ENCODE measurements at places on chromosomes 7 and 10.

GRCh38 chr10:32787690-32788284, 170.2 kb downstream of the ITGB1 start:
- DNase-seq = no peak

DNA sequence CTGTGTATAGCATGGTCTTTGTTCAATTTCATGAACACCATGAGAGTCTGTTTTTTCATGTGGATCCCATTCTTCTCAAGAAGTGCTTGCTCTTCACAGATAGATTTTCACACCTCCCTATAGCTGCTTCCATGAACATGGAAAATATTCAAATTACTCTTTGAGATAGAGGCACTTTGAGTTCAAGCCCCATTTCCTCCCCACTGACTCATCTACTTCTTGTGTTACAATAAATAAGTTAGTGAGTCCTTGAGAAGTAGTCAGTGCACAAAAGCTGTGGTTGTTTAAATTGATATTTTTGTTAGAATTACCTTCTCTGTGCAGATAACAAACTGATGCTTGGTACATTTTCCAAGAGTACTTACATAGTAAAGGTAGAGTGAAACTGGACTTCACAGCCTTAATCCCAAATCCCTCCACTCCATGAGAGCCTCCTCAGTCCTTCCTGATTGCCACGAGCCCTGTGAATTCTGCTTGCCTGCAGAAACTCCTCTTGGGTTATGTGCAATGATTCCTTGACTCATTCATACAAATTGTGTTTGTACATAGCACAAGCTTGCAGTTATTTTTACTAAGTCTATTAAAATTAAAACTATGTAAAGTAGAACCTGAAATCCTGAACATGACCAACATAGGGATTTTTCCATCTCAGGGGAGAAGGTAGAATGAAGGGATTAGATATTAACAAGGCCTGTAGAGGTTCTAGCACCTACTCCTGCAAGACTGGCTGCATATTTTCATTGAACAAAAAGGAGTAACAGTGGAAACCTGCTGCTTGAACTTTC, 496.2 kb downstream of the TNS3 start:
- DNase-seq = no peak

DNA sequence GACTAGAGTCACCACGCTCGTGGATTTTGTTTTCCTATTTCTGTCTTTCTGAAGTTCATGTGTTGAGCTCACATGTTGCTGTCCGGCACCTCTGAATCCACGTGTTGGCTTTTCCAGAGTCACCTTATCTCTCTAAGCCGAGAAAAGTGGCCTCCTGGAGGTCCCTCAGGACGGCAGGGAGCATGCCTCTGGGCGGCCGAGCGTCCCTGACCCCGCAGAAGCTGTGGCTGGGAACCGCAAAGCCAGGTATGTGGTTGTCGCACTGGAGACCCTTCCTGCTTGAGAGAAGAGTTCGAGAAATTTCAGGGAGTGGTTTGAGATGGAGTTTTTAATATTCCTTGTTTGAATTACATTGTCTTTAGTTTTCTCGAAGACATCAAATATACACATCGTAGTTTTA, 12.6 kb downstream of the IQCE start:
- DNase-seq = no peak

DNA sequence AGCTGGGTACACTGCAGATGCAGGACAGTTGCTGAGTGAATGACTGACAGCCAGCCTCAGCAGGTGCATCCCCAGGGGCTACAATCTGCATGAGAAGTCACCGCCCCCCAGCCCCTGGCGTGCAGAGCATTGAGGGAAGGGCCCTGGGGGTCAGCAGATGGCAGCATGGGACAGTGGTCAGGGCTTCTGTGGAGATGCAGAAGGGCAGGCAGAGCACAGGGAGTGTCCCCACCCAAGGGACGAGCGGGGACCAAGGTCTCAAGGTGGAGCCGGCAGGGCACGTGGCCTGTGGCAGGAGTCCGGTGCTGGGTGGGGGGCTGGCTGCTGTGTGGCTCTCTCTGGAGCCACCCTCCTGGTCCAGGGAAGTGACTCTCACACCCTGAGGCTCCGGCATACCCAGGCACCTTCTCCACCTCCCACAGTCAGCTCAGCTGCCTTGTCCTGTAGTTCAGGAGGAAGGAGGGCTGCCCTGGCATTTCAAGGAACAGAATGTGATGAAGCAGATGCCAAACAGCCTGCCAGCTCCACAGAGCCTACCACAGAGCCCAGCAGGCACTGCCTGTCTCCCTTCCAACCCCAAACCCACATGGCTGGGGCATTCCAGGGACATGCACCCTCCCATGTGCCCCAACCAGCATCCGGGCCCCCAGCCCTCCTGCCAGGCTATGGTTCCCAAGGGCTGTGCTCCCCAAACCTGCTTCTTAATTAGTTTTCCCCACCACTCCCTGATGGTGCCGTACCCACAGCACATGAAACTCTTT, 114.5 kb downstream of the TMEM130 start:
- DNase-seq = no peak
